ENCODE measurements at places on chromosomes 16 and 17.
A peak's percentile ranks its signal among the peaks of the same experiment; 100 is the strongest.

GRCh38 chr16:80997139-80997798 lies 9.4 kb downstream of the CMC2 start:
- DNase-seq, result no peak

- DNase-seq, result peak; percentile 10
These were observed 794 bp downstream of the TMEM235 start for GRCh38 chr17:78231991-78232858.

DNA sequence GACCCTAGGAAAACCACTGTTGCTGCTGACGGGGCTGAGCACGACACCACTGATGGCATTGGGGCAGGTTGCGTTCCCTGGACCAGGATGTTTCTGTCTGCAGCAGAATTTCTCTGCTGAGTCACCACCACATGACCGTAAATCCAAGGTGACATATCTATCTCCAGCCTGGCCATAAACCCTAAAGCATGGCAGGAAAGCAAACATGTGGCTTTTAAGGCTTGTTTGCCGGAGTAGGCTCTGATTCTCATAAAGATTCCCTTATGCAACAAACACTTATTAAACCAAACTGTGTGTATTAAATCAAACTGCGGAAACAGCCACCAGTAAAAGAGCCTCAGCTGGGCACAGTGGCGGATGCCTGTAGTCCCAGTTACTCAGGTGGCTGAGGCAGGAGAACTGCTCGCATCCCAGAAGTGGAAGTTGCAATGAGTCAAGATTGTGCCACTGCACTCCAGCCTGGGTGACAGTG lies 17.3 kb downstream of the MPHOSPH6 start:
- no peak for DNase-seq

GRCh38 chr16:17212606-17213005 lies 258.2 kb downstream of the XYLT1 start:
- DNase-seq, result no peak

DNA sequence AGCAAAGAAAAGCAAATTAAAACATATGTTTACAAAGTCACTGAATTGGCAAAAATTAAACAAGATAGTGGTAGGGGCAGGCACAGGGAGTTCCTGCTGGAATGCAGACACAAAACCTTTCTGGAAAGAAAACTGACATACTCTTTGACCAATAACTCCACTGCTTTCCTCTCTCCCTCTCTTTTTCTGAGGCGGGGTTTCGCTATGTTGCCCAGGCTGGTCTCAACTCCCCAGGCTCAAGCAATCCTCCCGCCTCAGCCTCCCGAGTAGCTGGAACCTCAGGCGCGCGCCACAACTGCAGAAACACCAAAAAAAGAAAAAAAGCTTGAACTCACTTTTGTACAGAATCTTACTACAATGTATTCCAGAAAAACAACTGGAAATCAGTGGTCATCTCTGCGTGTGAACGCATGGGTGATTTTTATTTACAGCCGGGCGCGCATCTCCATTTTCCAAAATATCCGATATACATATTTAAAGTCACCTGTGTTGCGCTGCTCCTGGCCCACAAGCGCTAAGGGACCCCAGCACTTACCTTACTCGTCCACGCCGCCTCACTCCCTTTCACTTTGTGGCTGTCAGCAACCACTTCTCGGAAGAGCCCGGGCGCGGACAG lies 480 bp downstream of the TXNL4B start:
- DNase-seq, result no peak

DNA sequence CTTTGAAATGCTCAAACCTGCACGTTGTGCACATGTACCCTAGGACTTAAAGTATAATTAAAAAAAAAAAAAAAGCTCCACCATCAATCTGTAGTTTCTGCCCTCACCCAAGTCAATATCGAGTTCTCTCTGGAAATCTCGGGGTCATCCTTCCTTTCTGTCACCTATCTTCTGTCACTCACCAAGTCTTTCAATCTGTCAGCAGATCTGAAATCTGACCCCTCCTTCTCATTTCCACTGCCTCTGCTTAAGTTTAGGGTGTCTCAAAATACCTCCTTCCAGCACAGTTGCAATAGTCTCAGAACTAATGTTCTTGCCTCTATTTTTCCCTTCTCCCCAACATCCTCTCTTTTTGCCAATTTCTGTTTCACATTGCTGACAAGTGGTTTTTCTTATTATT lies 32.3 kb downstream of the FTO start:
- no peak for DNase-seq

DNA sequence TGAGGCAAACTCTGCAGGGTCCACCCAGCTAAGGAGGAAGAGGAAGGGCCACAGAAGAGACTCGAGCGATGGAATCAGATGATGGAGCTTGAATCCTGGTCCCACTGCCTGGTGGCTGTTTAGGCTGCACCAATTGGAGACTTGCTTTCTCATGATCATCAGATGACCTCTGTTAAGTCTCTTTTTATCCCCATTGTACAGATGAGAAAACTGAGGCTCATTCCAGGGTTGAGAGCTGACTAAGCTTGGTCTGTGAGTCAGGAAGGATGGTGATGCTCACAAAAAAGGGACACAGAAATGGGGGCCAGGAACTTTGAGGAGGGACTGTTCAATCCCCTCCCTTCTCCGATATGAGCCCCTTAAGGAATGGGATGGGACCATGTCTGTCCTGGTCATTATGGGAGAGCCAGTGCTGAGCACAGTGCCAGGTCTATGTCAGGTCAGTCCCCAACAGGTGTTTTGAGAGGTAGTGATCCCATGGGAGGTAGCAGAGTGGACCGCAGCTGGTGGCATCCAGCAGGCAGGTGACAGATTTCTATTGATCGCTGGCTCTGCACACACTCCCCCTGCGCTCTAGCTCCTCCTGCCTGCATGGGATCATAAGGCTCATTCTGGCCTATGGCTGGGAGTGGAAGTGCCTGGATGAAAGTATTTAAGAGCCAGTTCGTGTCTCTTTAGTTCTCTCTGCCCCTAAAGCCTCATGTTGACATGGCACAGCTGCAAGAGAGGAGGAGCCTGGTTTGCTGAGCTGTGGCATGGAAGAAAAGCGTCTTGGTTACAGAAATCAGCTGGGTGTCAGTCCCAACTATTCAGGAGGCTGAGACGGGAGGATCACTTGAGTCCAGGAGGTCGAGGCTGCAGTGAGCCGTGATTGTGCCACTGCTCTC lies 27.2 kb downstream of the SNX20 start:
- no peak for DNase-seq

DNA sequence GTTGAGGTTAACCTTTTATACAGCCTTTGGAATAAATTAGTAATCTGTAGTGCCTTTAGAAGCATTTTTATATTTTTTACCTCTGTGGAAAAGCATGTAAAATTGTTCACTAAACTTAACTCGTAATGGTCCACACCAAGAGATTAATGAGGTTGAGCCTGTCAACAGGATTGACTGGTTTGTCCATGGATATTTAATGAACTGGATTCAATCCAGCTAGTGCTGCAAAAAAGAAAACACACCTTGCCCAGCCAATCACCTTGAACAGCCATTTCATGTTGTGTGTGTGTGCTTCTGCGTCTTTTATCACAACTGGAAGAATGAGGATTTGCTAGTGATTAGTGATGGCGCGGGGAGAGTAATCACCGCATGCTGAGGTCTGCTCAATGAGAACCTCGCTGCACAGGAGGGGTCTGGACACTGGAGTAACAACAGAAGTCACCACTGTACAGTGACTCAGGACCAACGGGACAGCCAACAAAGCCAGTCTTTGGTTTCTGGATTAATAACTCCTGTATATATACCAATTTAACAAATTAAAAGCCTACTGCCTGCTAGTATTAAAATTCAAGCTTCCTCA lies 33.7 kb downstream of the LITAFD start:
- DNase-seq, result no peak

GRCh38 chr17:27670791-27671590 lies 40.0 kb downstream of the LGALS9 start:
- DNase-seq, result no peak

- no peak for DNase-seq
These were observed 24.9 kb downstream of the USP31 start for GRCh38 chr16:23124315-23124714.

GRCh38 chr17:10681866-10682446 lies 15.4 kb downstream of the SCO1 start:
- no peak for DNase-seq

GRCh38 chr16:18827890-18828289 lies 26.5 kb upstream of the ARL6IP1 start:
- no peak for DNase-seq

DNA sequence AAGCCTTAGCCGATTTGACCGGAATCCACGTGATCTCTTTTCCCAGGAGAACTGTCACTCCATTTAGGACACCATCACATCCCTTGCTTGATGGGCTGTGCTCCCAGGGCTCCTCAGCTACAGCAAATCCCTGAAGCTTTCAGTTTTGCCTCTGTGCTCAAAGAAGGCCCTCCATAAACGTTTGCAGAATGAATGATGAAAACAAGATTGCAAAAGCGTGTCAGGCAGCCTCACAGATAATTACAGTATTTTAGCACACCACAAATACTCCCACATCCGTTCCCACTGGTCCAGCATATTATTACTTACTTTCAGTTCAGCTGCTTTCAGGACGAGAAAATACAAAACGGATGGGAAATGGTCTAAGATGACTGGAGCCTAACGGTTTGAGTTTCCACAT lies 84.6 kb downstream of the USP31 start:
- DNase-seq, result no peak

- no peak for DNase-seq
These were observed 70.2 kb downstream of the ARHGAP44 start for GRCh38 chr17:12859520-12859919.

DNA sequence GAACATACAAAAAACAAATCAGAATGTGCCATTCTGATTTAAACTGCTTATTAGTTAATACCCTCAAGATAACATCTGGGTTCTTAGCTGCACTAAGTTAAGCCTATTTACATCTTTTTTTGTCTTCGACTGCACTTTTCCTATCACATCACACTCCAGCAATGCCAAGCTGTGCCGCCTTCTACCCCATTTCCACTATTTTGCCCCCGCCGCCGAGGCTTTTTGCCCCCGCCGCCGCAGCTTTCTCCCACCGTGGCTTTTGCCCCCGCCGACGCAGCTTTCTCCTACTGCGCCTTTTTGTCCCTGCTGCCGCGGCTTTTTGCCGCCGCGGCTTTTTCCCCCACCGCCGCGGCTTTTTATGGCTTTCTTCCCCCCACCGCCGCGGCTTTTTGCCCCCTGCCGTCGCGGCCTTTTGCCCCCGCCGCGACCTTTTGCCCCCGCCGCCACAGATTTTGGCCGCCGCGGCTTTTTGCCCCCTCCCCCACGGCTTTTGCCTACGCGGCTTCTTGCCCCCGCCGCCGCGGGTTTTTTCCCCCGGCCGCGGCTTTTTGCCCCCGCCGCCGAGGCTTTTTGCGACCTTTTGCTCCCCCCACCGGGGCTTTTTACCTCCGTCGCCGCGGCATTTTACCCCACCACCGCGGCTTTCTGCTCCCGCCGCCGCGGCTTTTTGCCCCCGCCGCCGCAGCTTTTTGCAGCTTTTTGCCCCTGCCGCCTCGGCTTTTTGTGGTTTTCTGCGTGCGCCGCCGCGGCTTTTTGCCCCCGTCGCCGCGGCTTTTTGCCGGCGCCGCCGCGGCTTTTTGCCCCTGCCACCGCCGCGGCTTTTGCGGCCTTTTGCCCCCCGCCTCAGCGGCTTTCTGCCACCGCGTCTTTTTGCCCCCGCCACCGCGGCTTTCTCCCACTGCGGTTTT lies 331.4 kb upstream of the WSB1 start:
- no peak for DNase-seq

DNA sequence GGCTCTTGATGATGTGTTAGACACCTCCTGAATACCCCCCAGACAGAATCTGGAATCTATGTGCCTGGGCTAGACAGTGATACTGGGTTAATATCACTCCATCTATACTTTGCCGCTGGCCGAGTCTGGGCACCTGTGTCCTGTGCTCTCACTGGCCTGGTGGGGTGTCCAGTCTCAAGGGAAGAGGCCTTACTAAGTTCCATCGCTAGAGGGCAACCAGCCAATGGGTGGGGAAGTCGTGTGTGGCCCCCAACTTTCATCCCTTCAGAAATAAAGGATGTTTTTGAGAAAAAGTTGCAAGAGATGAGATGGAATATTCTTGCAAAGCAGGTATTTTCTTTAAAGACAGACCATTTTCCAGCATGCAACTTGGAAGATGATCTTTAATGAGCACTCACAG lies 1.6 kb upstream of the GLP2R start:
- DNase-seq, result no peak

DNA sequence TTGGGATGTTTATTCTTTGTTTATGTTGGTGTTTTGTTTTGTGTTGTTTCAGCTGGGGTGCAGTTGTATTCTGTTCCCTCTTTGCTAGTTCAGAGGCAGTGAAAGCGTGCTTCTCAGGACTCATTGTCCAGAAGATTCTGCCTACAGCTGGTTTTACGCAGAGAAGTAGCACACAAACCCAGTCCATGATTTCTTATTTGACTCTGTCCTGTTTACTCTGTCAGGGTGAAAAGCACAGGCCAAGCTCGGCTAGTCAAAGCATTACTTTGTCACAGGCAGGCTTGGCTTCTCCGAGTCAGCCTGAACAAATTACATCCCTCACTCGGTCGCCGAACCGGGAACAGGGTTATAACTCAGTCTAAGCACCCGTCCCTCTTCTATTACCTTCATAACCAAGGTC lies 435.0 kb downstream of the MAF start:
- DNase-seq, result no peak

- no peak for DNase-seq
These were observed 18.5 kb downstream of the CRLF3 start for GRCh38 chr17:30805944-30806456.

DNA sequence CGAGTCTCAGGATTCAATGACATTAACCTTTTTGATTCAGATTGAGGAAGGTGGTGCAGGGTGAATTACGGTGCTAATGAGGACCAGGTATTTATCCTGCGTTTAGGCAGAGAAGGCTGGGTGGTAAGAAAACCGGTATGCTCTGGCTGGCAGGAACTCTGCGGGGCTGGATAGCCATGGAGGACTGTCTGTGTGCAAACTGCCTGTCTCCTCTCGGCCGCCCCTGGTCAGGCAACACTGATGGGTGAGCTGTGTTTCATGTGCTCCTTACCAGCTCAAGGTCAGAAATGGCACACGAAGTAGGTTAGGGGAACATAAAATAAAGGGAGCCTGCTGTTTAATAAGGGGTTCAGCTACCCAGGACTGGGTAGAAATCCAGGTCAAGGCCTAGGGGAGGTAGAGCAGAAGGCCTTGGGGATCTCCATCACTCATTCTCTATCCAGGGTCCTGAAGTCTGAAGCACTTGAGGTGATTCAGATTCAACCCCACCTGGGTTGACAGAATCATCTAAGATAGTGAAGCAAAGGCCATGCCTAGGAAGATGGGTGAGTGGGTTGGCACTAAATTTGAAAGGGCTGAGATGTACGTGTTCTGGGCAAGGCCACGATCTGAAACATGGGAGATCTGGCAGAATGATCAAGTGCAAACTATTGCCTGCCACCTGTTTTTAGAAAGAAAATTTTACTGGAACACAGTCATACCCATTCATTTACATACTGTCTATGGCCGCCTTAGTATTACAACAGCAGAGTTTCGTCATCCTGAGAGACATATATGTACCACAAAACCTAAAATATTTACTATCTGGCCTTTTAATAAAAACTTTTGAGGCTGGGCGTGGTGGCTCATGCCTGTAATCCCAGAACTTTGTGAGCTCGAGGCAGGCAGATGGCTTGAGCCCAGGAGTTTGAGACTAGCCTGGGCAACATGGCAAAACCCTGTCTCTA lies 292.5 kb downstream of the XYLT1 start:
- no peak for DNase-seq

All from CD4-positive, alpha-beta T cell treated with Interleukin-1 beta for 1 hour (primary cell).